ENCODE measurements at places on chromosomes 2 and 18.

DNA sequence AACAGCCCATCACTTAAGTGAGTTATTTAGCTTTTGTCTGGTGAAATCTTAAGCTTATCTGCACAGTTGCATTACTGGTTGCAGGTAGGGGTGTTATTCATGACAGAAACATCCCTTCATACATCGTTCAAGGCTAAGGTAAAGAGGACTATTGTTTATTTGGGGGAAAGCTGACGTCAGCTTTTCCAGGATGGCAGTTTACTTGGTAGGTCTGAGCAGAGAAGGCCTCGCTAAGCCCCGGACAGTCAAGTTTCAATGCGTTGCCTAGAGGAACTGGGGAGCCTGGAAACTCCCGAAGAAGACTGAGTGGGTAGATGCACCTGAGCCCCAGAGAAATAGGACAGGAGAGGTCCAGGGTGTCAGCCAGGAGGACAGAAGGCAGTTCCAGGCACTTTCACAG, 2.2 kb downstream of the RNU4ATAC start:
- peak; percentile 28 for DNase-seq

DNA sequence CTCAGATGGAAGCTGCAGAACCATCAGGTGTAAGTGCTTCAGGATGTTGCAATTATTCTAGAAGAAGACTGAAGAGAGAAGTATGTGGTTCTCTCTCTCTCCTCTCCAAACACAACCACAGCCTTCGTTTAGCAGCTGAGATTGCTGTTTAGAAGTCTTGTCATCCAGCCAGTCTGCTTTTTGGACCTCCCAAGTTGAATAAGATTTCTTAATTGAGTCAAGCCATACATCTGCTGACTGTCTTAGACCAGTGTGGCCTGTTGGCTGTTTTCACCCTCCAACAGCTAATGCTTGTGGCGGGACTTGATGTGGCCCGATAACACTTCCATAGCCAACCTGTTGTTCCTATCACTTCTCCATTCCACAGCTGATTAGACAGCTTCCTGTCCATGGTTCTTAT, 91.3 kb upstream of the TMEM17 start:
- DNase-seq = no peak

DNA sequence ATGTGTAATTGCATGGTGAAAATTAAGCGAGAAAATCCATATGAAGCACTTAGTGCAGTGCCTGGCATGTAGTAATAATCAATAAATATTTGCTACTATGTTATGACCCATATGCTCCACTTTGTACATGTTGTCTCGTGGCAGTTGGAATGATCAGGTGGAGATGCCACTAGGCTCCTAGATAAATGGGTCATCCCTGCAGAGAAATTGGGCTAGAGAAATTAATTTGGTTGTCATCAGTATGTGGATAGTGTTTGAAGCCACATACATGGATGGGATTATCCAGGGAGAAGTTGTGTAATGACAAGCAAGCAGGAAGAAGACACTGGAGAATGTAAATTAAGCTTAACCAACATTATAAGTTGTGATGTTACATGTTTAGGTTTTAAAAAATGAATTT, 33.0 kb downstream of the ACYP2 start:
- no peak for DNase-seq

DNA sequence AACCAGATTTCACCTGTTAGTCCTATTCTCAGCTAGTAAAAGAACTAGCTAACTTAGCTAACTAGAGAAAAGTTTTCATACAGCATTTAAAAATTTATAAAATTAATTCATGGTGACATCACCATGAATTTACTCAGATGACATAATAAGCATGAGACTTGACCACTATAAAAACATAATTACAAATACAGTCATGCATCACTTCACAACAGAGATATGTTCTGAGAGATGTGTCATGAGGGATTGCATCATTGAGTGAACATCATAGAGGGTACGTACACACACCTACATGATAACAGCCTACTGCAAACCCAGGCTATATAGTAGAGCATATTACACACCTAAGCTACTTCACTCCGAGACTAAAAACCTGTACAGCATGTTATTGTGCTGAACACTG, 481.3 kb upstream of the CHAC2 start:
- DNase-seq = no peak

- DNase-seq = no peak
Observed at GRCh38 chr2:41998186-41999127, 49.4 kb upstream of the PKDCC start.

DNA sequence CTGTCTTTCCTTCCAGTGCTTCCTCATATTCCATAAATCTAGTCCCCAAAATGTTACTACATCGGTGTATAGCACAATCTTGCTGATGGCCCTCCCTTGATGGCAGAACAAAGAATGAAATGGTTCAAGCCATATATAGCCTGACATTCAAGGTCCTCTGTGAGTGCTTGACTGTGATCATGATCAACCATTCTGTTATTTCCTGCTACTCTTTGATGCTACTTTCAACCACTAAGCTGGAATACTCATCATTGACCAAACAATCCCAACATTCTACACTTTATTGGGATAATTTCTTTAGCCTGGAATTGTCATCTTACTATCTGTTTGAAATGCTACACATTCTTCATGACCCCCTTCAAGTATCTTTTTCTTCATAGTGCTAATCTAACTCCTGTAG, 633.9 kb downstream of the PLCL1 start:
- DNase-seq = no peak

DNA sequence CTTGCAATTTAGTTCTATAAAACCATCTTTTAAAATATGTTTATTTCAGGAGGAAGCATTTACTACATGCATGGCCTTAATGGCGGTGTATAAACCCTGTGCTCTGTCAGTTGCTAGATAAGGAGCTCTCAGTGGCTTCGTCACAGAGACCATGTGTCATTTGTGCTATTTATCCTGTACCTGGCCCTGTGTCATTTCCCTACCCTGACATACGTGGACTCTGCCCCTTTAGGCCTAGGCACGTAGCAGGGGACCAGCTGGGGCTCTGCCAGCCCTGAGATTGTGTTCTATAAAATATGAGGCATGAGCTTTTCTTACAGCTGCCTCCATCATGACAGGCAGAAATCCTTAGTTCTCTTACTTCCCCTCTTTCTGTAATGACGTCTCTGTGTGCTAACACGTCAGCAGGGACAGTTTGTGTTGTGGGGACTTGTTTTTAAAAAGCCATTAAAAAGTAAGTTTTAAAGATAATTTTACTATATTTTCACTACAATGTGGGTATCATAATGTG, 88.0 kb downstream of the ITGB1BP1 start:
- no peak for DNase-seq

GRCh38 chr2:149075853-149076252, 37.4 kb downstream of the LYPD6B start:
- DNase-seq = no peak

DNA sequence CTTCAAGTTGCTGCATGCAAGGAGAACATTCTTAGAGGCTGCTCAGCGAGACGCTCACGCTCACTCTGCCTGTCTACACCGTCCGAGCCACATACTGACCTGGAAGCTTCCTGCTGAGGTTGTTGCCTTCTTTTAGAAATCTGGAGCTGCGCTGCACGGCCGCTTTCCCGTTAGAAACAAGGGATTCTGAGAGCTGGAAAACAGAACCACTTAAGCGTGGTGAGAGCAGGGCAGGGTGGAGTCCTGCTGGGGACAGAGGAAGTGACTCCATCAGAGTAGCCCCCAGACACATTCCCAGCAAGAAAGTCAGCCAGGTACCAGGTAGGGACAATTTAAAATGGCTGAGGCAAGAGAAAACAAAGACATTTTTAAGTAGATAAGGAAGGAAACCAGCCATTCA, 135.2 kb downstream of the LAMA1 start:
- peak; percentile 36 for DNase-seq

- no peak for DNase-seq
Observed at GRCh38 chr2:15354596-15355366, 206.4 kb downstream of the NBAS start.

GRCh38 chr2:175478096-175478768, 296.7 kb upstream of the ATP5MC3 start:
- no peak for DNase-seq

DNA sequence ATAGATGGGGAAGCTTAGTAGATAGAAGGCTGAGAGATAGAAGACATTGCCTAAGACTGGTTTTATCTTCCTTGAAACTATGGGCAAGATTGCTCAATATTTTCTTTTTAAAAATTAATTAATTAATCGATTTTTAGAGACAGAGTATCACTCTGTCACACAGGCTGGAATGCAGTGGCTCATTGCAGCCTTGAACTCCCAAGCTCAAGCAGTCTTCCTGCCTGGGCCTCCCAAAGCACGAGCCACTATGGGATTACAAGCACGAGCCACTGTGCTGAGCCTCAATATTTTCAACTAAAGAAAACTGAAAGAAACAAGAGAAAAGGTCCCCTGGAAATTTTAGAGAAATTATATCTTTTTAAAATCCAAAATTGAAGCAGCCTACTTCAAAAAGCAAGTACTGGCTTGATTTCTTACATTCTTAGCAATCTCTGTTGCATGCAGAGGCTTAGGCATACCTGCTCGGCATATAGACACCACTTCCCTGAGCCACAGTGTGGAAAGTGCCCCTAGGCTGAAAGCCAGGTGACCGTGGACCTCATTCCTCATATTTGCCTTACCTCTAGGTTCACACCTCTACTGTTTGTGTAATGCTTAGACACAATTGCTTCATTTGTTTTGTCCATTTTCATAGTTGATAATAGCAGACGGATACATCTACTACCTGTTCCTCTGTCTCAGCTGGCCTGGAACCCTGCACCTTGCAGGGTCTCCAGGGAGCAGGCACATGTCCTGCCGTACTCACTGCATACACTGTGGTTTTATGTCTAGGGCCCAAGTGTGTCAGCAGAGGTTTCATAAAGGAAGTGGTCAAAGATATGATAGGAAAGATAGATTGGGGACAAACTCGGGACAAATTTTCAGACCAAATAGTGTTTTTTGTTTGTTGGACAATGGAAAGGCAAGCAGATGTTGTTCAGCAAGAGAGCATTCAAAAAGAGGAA, 166.5 kb upstream of the ALPP start:
- DNase-seq = no peak

- no peak for DNase-seq
Observed at GRCh38 chr2:42693688-42694479, 70.1 kb downstream of the OXER1 start.

- DNase-seq = no peak
Observed at GRCh38 chr2:73982140-73982617, 2.5 kb upstream of the TET3 start.

DNA sequence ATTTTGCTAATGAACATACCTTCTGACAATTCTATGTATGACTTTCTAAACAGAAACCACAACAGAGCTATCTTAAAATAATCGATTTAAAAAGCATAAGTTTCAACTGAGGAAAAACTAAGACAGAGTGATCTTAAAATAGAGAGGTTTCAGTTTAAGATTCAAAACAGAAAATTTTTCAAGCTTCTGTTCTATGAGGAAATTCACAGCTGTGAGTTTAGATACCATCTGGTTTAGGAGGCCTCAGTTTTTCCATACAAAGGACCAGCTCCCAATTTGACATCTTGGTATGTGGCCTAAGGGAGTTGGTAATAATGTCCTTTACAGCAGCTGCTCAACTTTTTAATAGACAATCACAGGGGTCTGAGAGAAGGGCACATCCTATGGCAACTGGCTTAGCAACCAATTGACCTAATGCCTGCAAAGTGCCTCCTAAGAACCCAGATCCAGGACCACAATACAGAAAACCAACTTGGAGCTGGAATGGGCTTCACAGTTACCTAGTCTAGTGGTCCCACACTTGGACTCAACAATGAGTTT, 39.7 kb downstream of the MDH1 start:
- no peak for DNase-seq

- DNase-seq = no peak
Observed at GRCh38 chr2:233964581-233964980, 47.4 kb downstream of the TRPM8 start.

- no peak for DNase-seq
Observed at GRCh38 chr2:97742381-97742847, 29.0 kb downstream of the ZAP70 start.

DNA sequence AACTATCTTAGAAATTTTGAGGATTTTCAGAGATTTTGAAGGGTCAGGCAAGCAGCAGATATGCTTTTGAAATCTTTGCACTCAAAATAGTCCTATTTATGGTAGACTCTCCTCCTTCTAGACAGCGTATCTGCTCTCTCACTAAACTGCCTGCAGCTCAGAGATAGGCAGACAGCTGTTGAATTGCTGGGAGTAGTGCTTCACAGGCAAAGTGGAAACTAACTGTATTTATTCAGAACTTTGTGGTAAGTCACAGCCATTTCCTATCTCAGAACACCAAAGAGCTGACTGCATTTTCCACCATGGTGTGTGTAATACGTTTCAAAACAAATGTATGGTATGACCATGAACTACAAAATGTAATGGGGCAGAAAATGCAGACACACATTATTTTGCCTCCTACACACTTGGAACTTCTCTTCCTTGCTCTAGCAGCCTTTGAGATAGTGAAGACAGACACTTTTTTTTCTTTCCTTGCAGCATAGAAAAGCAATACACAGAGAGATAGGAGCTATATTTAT, 352.4 kb downstream of the LRP1B start:
- no peak for DNase-seq

DNA sequence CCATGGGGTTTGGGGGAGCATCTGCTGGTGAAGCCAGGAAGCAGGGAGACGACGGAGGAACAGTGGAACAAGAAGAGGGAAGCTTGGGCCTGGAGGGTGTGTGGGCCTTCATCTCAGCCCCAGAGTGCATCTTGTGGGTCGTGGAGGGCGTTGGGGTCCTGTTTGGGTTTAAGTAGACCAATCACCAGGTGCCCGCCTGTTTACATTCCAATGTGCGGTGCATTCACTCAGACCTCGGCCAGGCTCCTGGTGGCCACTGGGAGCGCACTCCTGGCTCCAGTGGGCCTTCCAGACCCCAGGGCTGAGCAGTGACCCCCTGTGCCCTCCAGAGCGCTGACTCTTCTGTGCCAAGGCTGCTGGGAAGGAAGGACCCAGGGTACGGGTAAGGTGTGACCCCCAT, 293.7 kb downstream of the NDUFA10 start:
- peak; percentile 72 for DNase-seq

- no peak for DNase-seq
Observed at GRCh38 chr2:154813636-154814035, 115.1 kb downstream of the KCNJ3 start.

DNA sequence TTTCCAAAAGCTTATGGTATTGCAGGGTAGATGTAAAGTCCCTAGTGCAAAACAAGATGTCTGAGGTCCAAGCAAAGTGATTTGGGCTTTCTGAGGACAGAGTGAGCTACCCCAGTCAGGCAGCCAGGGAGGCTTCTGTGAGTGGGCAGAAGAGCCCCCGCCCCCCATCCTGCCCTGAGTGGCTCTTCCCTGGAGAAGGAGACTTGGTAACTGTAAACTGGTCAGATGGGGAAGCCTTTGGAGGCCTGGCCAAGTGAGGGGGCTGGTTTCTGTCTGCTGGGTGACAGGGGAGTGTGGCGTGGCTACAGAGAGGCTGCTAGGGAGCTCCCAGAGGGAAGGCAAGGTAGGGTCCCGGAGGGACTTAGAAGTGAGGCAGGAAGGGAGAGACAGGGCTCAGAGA, 181.3 kb upstream of the HAAO start:
- DNase-seq = no peak

- DNase-seq = no peak
Observed at GRCh38 chr2:77519888-77520506, 2.2 kb downstream of the LRRTM4 start.
